ENCODE measurements at places on chromosomes 7 and 10. TPM values are rescaled to one million over a fixed set of nuclear protein-coding genes. Genes with fewer than 3 reads are reported as not detected.
A peak's percentile ranks its signal among the peaks of the same experiment; 100 is the strongest.

DNA sequence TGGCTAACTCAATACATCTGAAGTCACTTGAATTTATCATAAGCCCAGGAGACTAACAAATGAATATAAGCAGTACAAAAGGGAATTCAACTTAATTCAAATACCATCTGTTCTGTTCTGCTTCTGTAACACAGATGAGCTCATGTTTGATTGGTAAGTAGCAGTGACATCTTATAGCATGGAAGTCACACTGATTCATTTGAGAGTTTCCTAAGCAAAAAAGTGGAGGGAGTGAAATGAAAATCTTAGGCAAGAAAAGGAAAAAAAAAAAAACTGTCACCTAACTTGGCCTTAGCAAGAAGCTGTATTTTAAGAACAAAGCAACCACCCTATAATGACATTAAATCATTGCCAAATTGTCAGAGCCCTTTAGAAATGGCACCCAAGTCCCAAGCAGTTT is 49.5 kb downstream of the SMURF1 start:
- H3K27ac ChIP-seq = no peak overlapping the region
- H3K4me1 ChIP-seq = no peaks in the 10 kb centered on the region
- DNase-seq = no peak
- no peaks in the 10 kb centered on the region for H3K36me3 ChIP-seq

- H3K27ac ChIP-seq = no peak overlapping the region
- no peaks in the 10 kb centered on the region for H3K27me3 ChIP-seq
- no peaks in the 10 kb centered on the region for H3K36me3 ChIP-seq
- DNase-seq = no peak
- H3K4me1 ChIP-seq = no peaks in the 10 kb centered on the region
- H3K4me3 ChIP-seq = no peak overlapping the region
These were observed 308.8 kb upstream of the PHYHIPL start for GRCh38 chr10:58867683-58868082.

DNA sequence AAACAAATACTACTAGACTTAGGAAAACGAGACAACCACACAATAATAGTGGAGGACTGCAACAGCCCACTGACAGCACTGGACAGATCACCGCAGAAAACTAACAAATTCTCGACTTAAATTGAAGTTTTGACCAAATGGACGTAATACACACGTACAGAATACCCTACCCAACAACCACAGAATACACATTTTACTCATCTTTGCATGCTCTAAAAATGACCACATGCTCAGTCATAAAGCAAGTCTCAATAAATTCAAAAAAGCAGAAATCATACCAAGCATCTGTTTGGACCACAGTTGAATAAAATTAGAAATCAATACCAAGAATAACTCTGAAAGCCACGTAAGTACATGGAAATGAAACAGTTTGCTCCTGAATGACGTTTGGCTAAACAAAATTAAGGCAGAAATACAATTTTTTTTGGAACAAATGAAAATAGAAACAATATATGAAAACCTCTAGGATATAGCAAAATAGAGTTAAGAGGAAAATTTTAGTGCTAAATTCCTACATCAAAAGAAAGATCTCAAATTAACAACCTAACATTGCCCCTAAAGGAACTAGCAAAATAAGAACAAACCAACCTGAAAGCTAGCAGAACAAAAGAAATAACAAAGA is 30.6 kb downstream of the MAPK8 start:
- no peaks in the 10 kb centered on the region for H3K4me1 ChIP-seq
- H3K27me3 ChIP-seq = no peaks in the 10 kb centered on the region
- no peak for DNase-seq
- H3K27ac ChIP-seq = no peak overlapping the region
- no peaks in the 10 kb centered on the region for H3K36me3 ChIP-seq

Gene NEURL1
- total RNA-seq = 1.6 TPM

GRCh38 chr10:97771055-97771891 is 526 bp downstream of the SFRP5 start:
- DNase-seq = no peak
- no peak overlapping the region for H3K4me3 ChIP-seq
- H3K27me3 ChIP-seq = peaks cover 13% of the 10 kb centered on the region
- H3K36me3 ChIP-seq = no peaks in the 10 kb centered on the region
- H3K4me1 ChIP-seq = no peaks in the 10 kb centered on the region
- no peak overlapping the region for H3K27ac ChIP-seq

DNA sequence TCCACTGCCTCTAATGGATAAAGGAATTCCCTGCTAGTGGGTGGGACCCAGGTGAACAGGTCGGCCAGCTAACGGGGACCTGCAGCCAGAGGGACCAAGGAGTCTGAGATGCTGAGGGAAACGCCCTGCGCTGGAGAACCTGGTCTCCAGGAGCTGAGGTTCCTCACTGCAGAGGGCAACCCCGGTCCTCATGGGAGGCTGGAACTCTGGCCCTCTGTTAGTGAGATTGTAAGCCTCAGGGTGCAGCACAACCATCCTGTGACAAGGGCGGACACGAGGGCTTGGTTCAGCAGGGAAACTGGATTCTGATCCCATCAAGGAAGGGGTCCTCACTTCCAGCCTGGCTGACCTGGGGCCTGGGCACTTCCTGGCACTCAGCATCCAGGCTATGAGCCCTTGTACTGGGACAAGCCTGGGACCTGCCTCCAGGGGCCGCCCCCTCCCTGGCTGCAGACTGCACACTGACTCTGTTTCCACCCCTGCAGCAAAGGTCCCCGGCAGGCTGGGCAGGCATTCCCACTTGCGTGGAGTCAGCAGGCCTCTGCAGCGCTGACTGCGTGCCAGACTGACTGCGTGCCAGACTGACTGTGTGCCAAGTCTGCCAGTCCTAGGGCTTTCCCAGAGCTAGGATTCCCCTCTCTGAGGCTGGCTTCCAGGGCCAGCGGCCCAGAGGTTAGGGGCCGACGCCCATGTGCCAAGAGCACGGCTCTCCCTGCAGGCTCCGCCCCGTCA is 143.2 kb downstream of the MAPK8 start:
- H3K27me3 ChIP-seq = no peaks in the 10 kb centered on the region
- no peak for DNase-seq
- no peak overlapping the region for H3K4me3 ChIP-seq
- H3K4me1 ChIP-seq = no peaks in the 10 kb centered on the region
- H3K27ac ChIP-seq = no peak overlapping the region

DNA sequence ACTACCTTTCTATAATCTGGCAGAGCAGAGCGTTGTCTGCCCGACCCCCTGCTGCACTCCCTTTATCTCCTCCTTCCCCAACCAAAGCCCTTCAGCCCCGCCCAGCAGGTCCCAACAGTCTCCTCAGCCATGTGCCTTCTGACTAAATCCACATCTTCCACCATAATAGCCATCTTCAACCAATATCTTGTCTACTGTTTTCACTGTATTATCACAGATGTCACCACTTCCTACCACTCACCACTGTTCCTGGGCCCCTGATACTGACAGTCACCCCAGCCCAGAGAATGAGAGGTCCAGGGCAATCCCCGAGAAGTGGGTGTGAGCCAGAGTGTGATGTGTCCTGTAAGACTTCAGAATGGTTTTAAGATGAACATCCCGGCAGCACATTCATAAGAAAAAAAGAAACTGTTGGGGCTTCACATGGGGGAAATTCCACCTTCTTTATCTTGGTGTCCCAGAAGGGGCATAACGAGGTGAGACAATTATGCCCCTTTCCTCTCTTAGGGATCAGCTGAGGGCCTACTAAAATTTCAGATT is 25.3 kb downstream of the CCDC6 start:
- peaks cover 49% of the 10 kb centered on the region for H3K4me1 ChIP-seq
- no peaks in the 10 kb centered on the region for H3K27me3 ChIP-seq
- no peak overlapping the region for H3K27ac ChIP-seq
- peak; percentile 25 for DNase-seq

DNA sequence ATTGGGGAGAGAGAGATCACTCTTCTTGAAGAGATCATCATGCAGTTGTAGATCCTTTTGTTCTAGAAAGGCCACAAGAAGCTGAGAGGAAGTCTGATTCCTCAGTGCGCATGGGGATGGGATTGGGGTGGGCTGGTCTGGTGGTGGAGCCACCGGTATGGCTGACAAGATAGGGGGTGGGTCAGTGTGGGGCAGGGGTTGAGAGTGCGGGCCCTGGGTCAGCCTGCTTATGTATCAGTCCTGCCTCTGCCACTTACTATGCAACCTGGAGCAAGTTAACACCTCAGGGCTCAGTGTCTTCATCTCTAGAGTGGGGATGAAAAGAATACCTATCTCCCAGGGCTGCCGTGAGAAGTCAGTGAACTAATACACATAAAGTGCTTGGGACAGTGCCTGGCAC is 8.0 kb downstream of the SMARCD3 start:
- H3K36me3 ChIP-seq = peaks cover 4% of the 10 kb centered on the region
- H3K27me3 ChIP-seq = peaks cover 8% of the 10 kb centered on the region
- H3K4me3 ChIP-seq = no peak overlapping the region
- H3K4me1 ChIP-seq = peaks cover 29% of the 10 kb centered on the region

DNA sequence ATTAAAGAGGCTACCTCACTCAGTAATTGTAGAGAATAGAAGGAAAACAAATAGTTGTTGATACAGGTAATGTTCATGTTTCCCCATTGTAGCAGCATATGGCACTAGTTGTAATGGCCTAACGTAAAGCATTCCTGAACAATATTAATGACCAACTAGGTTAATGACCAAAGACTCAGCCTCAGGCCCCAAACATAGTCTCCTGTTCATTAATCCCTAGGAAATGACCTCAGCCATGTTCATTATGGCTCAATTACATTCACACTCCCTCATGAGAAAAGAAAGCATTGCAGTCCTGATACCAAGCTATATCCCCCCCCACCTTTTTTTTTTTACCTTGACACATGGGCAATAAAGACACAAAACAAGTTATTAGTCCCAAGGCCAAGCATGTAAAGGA is 12.7 kb downstream of the FRMD4A start:
- H3K4me1 ChIP-seq = no peaks in the 10 kb centered on the region
- no peaks in the 10 kb centered on the region for H3K27me3 ChIP-seq
- H3K4me3 ChIP-seq = no peak overlapping the region
- DNase-seq = no peak

DNA sequence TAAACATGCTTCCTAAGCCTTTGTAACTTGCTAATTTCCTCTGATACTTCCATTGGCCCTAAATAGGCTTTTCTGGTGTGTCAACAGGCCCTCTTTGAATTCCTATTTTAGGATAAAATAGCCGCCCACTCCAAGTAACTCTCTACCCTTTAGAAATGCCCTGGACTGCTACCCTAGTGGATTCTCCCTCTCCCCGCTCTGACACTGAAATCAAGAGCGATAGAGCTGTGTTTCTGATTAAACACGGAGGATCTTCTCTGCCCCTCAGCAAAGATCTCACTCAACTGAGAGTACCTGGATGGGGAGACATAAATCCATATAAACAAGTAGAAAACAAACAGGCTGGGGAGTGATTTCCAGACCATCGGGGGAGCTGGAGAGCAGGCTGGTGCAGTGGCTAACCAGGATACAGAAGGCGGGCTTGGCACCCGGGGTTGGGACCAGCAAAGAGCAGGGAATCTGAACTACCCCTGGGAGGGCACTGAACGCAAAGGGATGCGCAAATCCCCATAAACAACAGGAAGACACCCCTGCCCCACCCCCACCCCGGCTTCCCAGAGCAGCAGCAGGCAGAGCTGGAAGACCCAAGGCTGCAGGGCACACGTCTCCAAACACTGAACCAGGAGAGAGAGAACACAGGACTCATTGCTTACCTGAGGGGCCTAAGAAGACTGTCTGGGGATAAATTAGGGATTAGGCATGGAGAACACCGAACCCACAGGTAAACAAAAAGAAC is 2.5 kb downstream of the ASB13 start:
- no peaks in the 10 kb centered on the region for H3K36me3 ChIP-seq
- no peaks in the 10 kb centered on the region for H3K27me3 ChIP-seq
- H3K4me3 ChIP-seq = no peak overlapping the region
- H3K27ac ChIP-seq = no peak overlapping the region
- H3K4me1 ChIP-seq = peaks cover 17% of the 10 kb centered on the region
- no peak for DNase-seq

DNA sequence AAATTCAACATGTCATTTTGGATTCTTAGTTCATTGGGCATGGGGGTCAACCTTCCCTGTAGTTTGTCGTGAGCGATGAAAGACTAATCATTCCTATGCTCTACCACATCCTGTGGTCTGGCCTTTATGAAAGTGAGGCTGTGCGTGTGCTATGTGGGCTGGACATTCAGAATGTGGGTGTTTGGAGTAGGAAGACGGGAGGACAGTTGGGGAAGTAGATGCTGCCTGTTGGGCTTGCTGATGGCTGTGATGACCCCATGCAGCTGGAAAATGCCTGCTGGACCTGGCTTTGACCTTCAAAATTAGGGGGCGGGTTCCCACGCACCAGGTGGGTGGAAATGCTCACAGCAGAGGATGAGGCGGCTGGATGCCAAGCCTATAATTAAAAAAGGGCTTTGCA is 90.9 kb upstream of the MKI67 start:
- no peaks in the 10 kb centered on the region for H3K27me3 ChIP-seq
- H3K4me3 ChIP-seq = no peak overlapping the region
- no peak overlapping the region for H3K27ac ChIP-seq

Gene ADAMTS14
- total RNA-seq = not detected

GRCh38 chr10:125008689-125009638 is 67.0 kb downstream of the ZRANB1 start:
- no peak overlapping the region for H3K27ac ChIP-seq
- H3K4me1 ChIP-seq = no peaks in the 10 kb centered on the region
- no peaks in the 10 kb centered on the region for H3K27me3 ChIP-seq
- H3K4me3 ChIP-seq = no peak overlapping the region
- H3K36me3 ChIP-seq = no peaks in the 10 kb centered on the region
- no peak for DNase-seq

Gene SPDYE9
- not detected for total RNA-seq

Gene CDNF
- 0.96 TPM for total RNA-seq

Measured in CD8-positive, alpha-beta memory T cell (primary cell).